ENCODE measurements at places on chromosomes 2 and 18. TPM values are rescaled to one million over a fixed set of nuclear protein-coding genes. Genes with fewer than 3 reads are reported as not detected.

Gene COL5A2
- 0.60 TPM for total RNA-seq

Gene ANTXR1
- not detected for total RNA-seq

Gene GREB1L
- not detected for total RNA-seq

Gene DNER
- not detected for total RNA-seq

Gene TNFAIP6
- total RNA-seq: not detected

Gene CUL3
- 68.5 TPM for total RNA-seq

Gene CXCR1
- total RNA-seq: not detected

Gene SMYD1
- total RNA-seq: not detected

Gene ZNF396
- total RNA-seq: 2.5 TPM

Gene RBM43
- 5.2 TPM for total RNA-seq

Gene GTF2A1L
- not detected for total RNA-seq

Gene AFF3
- 0.39 TPM for total RNA-seq

Gene SCN9A
- 0.12 TPM for total RNA-seq

Gene ERICH2
- 0.46 TPM for total RNA-seq

Gene CD8B2
- total RNA-seq: 0.62 TPM

Gene HOXD1
- total RNA-seq: not detected

Gene GBX2
- total RNA-seq: not detected

- DNase-seq: peak; percentile 24
Measured at GRCh38 chr2:230666885-230667712, 45.5 kb upstream of the CAB39 start.

GRCh38 chr2:48984922-48985321, 169.4 kb downstream of the FSHR start:
- DNase-seq: no peak

DNA sequence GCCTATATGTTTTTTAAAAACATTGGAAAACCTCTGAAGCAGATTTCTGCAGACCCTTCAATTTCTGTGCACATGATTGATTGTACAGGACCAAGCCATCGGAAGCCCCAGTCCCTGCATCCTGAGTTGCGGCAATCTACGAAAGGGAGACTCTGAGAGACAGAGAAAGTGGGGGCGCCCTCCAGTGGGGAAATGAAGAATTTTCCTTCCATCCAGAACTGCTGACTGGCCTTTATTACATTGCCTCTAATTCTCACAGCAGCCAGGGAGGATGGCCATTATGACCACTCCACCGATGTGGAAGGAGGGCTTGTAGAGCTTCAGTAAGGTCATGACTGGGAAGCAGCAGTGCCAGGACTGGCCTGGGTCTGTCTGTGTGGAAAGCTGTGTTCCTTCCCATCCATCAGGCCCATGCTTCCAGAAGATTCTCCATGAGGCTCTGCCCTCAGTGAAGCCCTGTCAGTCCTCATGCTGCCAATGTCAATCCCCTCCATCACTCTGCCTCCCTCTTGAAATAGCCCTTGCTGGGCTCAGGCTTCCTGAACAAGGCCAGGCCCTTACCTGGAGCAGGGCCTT, 20.0 kb upstream of the RESP18 start:
- peak; percentile 74 for DNase-seq

GRCh38 chr2:26521054-26521912, 43.4 kb upstream of the OTOF start:
- DNase-seq: peak; percentile 11

DNA sequence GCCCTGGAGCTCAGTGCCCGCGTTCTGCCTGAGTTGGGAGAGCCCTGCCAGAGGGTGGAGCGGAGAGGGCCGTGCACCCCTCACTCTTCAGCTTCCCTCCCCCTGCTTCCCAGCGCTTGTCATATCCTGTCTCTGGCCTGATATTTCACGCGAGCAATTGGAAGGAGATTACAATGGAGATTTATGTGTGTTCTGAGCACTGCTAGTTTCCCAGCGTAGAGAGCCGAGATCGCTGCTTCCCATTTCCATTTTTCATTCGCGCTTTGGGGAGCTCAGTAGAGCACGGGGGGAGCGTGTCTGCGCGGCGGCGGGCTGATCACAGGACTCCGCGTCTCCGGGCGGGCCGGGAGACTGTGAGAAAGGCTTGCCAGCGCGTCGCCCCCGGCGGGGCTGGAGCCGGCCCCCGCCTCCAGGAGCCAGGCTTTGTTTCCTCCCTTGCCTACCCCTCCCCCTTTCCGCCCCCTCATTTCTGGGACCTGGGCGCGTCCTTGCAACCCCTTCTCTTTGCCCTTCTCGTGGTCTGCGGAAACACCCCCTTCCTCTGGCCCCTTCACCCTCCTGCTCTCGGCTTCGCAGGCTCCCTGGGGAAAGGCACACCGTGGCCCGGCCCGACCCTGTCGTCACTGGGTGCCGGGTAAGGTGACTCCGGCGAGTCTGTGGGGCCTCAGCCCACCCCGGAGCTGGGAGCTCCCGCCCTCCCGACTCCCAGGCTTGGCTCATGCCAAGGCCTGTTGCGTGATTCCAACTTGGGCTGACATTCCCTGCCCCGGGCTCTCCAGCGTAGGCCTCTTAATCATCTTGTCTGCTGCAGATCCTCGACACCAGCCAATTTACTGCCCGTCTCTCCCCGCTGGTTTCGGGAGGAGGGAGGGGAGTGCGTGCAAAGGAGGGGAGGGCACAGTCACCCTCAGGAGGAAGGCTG, 5.8 kb downstream of the DLX2 start:
- DNase-seq: no peak

DNA sequence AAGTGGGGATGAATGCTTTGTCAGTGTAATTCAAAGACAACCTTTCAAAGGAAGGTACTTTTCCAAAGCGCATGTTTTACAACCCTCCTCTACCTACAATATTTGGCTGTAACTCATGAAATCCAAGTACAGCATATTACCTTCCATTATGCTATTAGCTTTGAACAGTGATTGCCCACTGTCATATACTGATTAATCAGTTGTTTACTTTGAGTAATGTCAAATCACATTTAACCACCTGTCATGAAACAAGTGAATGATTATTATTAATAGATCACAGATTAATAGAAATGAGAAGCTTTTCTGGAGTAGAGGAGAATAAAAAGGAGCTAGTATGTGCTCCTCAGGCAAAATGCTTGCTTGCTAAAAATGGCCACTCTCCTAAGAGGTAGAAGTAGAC, 150.5 kb upstream of the SMAD7 start:
- DNase-seq: no peak

DNA sequence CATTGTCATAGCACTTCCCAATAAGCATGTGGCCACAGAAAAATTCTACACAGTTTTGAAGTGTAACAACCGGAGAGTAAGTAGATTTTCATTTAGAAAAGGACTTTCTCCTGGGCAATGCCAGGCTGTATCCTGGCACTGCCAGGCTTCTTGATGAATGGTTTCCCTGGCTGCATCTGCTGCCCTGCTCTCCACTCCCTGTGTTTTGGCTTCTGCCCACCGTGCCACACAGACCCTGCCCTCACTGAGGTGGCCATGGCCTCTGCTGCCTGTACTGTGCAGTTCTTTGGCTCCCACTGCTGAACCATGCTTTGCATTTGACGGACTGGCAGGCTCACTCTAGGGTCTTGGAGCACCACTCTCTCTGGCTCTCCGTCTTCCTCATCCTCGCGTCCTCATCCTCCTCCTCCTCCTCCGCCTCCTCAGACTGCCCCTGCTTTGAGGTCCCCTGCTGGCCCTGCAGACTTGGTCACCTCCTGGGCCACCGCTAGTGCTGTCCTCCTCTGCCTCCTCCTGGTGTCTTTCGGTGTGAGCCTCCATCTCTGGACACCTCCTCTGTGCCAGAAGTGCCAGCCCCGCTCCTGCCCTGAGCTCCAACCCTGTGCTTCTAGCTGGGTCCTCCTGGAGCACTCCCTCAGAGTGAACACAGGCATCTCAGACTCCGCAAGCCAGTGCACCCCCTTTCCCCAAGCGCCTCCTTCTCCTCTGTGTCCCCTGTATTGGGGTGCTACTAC, 45.9 kb upstream of the CNGA3 start:
- DNase-seq: no peak

- DNase-seq: no peak
Measured at GRCh38 chr2:57022496-57022895, 838.7 kb downstream of the CCDC85A start.

- no peak for DNase-seq
Measured at GRCh38 chr2:212596688-212597087, 58.1 kb upstream of the ERBB4 start.

DNA sequence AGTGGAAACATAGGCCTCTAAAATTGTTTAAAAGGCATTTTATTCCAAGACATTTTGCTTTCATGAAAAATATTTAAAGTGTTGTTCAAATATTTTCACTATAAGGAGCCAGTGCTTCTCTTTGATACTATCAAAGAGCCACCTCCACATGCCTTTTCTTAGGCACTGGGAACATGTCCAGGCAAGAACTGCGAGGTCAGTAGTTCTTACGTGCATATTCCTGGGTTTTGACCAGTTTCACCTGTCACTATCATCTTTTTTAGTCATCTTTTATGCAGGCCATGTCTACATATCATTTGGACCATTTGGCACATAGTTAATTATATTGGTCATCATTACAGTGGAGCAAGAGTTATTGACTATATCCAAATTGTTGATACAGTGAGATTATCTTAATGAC, 195.3 kb downstream of the CCDC85A start:
- DNase-seq: no peak

DNA sequence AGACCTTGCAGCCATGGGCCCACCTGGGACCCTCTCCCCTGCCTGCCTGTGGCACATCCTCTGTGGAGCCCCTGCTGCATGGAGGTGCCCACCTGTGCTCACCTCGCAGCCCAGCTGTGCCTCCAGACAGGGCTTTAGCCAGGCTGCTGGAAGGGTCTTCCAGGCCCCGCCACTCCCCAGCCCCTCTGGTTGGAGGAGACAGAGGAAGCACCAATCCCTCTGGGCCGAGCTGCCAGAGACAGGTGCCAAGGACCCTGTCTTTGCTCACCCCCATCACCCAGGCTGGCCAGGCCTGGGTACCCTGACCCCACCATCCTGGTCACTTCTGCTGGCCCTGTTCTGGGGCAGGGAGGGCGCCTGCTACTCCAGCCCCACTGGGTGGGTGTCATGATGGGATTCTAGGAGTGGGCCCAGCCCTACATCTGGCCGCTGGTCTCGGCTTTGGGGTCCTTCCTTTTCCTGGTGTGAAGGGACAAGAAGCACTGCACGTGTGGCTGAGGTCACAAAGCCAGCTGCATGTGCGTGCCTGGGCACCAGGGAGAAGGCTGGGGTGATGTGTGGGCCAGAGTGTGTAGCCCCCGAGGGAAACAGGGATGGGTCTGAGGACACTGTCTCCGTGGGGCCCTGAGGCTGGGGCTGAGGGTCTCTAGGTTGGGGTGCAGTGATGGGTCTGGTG, 9.3 kb upstream of the NEU4 start:
- DNase-seq: no peak

- DNase-seq: no peak
Measured at GRCh38 chr2:149061133-149061745, 22.7 kb downstream of the LYPD6B start.

- no peak for DNase-seq
Measured at GRCh38 chr2:241767464-241768250, 9.0 kb upstream of the GAL3ST2 start.

GRCh38 chr2:105828558-105828957, 83.8 kb downstream of the NCK2 start:
- no peak for DNase-seq

DNA sequence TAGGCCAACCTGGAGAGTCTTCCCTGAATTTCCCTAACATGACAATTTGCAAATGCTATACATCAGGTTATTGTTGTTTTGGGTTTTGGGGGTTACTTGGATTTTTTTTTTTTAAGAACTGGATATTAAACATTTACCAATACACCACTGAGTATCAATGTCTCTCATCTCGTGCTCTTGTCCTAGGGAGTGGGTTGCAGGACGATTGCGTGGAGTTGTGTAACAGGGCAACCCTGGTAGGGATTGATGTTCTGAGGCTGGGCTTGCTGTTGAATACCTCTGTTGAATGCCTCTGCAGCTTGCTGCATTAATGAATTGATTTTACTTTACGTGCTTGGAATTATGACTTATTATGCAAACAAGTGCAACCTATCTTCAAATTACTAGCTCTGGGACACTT, 18.8 kb upstream of the FOSL2 start:
- DNase-seq: no peak

All from activated T-cell treated with anti-CD3 and anti-CD28 coated beads, Interleukin-2, amount 50 U/mL, for 72 hours (primary cell).